ENCODE measurements at places on chromosomes 2 and 18. TPM values are rescaled to one million over a fixed set of nuclear protein-coding genes. Genes with fewer than 3 reads are reported as not detected.

Gene TCF7L1
- total RNA-seq = 17.1 TPM

Gene HRH4
- not detected for total RNA-seq

Gene RUFY4
- total RNA-seq = not detected

Gene SNRPD1
- total RNA-seq = 21.2 TPM

Gene LYPD6
- total RNA-seq = 0.27 TPM

DNA sequence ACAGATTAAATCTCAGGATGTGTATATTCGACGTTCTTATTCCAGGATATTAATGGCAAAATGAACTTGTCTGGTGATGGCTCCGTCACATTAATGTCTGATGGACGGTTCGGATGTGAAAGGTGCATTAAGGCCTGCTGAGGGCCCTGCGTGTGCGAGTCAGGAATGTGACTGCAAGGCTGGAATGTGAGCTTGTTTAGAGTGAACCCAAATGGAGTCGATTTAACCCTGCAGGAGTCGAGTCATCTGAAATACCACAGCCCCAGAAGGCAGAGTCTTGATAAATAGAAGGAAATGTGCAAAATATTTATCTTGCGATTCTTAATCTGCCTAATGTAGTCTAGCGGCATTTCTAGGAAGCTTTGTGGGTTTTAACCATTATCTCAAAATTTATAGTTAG lies 44.3 kb downstream of the RDH14 start:
- no peak for DNase-seq

GRCh38 chr2:181041661-181042060 lies 61.3 kb downstream of the UBE2E3 start:
- no peak for DNase-seq

DNA sequence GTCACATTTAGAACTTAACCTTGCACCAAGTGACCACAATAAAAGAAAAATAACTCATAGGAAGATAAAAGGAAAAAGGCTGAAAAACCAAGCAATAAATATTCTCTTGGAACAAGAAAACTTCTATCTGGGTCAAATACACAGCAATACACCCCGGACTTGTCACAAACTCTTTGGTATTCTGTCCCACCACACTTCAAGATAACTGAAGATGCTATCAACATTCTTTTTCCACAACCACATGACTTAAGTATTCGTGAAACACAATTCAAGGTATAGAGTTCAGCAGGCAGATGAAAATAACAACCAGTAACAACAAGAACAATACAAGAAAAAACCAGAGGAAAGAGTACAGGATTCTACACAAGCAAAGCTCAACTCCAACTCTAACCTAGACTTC lies 18.0 kb downstream of the MBD2 start:
- DNase-seq = no peak

DNA sequence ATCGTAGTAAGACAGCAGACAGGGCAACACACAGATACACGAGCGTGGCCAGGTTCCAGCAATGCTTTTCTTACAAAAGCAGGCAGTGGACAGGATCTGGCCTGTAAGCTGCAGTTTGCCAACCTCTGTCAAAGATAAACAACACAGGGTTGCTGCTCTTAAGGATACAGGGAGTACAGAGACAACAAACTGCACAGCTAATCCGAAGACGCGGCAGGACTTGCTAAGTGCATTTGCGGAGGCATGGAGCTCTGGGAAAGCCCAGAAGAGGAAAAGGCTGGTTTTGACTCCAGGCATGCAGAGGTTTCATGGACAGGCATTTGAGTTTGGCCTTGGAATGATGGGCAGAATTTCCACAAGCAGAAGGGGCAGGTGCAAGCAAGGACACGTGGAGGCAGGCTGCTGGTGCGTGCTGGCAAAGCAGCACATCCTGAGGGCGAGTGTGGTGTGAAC lies 24.4 kb downstream of the SERTAD2 start:
- DNase-seq = no peak

DNA sequence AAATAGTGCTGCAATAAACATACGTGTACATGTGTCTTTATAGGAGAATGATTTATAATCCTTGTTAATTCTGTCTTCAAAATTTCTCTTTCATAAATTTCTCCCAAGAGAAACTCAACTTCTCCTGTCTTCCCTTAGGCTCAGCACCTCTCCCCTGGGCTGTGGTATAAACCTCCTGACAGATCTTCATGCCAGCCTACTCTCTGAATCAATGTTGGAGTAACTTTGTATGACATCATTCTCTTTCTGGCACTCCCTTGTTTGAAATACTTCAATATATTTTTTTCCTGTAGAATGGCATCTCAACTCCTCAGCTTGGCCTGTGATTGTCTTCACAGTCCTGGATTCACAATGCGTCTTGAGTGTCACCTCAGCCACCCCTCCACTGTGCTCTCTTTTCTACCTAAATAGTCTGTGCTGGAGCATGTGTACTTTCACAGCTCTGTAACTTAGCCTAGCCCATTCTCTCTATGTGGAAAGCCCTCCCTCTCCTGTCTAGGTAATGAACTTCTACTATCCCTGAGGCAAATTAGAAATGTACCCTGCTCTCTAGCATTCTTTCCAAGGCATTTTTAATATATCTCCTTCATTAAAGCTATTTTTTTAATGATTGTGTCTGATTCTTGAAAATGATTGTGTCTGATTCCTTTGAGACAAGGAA lies 649.9 kb upstream of the FANCL start:
- no peak for DNase-seq

DNA sequence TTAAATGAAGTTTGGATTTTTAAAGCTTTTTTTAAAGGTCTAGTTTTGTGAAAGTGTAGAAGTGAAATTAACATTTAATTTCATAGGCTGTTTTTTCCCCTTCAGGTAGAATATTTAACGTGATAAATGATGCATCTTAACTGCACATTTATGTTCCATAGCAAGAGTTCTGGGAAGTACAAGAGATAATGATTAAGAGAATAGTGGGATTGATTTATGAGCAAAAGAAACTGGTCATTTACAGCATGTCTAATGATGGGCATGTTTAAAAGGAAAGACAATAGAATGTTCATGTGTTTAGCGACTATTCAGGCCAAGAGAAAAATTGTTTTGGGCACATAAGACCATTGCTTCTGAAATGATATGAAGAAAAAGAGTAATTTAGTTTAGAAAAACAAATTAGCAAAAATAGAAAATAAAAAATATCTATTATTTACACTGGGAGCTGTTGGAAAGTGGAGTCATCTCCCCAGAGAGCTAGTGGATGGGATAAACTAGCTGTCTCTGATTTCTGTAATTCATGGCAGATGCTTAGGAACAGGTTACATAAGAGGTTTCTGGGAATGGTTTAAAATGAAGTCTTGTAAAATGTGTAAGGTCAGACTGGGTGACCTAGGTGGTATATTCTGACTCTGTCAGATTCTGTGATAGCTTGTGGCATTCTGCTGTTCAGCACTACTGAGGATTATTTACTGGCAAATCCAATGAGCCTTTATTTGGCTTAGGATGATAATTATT lies 60.7 kb downstream of the WDR7 start:
- no peak for DNase-seq

DNA sequence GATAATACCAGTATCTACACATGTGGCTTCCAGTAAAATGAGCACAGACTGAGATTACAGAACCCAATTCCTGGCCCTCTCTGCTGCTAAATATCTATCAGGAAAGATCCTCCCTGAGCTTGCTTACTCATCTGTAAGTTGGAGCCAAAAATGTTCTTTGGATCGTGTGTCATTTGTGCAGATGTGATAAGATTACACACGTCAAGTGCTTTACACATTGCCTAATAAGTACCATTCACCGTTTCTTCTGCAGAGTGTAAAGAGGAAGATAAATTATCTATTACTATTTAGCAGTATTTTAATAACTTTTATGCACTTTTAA lies 23.2 kb upstream of the SLC20A1 start:
- no peak for DNase-seq

- no peak for DNase-seq
These were observed 63.0 kb downstream of the TANK start for GRCh38 chr2:161223139-161223732.

GRCh38 chr18:47701134-47701533 lies 229.3 kb downstream of the SMAD2 start:
- no peak for DNase-seq

- no peak for DNase-seq
These were observed 1367.7 kb upstream of the CELF4 start for GRCh38 chr18:38933322-38933721.

DNA sequence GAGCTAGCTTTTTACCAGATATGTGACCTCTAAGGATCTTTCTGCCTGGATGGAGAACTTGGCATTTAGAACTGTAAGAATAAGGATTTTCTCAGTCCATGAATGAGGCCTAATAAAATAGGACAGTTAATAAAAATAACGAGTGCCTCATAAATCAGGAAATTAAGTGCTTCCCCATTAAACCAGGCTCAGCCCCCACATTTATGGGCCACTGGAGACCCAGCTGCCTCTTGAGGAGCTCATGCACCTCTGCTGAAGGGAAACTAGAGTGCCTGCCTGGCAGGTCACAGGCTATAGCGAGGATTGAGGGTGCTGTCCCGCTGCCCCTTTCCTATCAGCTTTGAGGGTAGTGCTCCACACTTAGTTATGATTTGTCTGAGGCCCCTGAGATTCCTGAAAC lies 158.0 kb downstream of the ALK start:
- DNase-seq = no peak

DNA sequence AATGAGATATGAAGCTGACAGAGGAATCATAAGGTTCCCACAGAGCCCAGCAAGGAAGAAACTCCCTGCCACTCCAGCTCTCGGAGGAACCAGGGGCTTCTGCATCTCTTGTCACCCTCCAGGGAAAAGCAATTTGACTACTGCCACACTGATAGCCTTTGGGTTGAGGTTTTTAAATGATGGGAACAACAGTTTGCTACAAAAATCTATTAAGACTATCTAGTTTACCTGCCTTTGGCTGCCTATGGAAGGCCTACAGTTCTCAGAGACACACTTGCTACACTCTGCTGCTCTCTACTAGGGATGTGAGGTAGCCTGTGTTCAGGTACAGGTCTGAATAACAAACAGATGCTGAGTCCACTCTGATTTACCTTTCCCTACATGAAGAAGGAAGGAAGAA lies 161.9 kb downstream of the NBAS start:
- no peak for DNase-seq

DNA sequence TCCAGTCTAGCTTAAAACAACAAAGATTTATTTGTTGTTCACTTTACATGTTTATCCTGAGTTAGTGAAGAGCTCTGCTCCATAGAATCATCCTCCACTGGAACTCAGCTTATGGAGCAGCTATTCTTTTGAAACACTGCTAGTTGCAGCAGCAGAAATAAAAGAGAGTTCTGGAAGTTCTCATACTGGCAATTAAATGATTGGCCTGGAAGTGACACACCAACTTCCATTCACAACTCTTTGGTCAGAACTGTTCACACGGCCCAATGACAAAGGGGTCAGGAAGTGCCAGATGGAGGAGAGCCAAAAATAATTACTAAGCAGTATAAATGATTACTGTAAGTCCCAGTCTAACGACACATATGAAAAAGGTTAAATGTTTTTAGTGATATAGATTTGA lies 39.1 kb downstream of the FBXO11 start:
- no peak for DNase-seq

- DNase-seq = no peak
These were observed 47.4 kb upstream of the CDCA7 start for GRCh38 chr2:173307293-173307692.

DNA sequence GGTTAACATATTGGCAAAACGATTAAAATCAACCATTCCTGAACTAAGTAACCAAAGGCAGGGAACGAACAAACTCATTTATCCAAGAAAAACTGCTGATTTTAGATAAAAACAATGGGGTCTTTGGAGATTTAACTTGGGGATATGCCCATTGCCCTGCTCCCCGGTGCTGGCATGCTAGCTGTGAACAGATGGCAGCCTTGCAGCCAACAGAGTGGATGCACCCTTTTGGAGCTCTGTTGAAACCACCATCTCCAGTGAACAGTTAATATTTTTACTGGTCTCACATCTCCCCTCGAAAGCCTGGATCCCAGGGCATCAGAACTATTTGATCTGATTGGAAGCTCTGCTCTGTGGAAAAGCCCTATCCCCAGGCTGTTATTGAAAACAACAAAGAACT lies 303.1 kb downstream of the TGIF1 start:
- no peak for DNase-seq

- DNase-seq = no peak
These were observed 39.3 kb downstream of the VSNL1 start for GRCh38 chr2:17579605-17580318.

- DNase-seq = peak; percentile 62
These were observed 1.6 kb downstream of the PRKAG3 start for GRCh38 chr2:218829868-218830451.
